ENCODE measurements at places on chromosomes 11 and 22. TPM values are rescaled to one million over a fixed set of nuclear protein-coding genes. Genes with fewer than 3 reads are reported as not detected.
A peak's percentile ranks its signal among the peaks of the same experiment; 100 is the strongest.

Gene CRYBA4
- not detected for total RNA-seq

Gene SMDT1
- total RNA-seq: 14.8 TPM

Gene GGA1
- total RNA-seq: 41.5 TPM

Gene RAG1
- 1.3 TPM for total RNA-seq

Gene IGSF9B
- under 0.01 TPM for total RNA-seq

Gene APOL4
- total RNA-seq: under 0.01 TPM

Gene NADSYN1
- 91.3 TPM for total RNA-seq

GRCh38 chr11:102573851-102574250, 43.3 kb upstream of the MMP7 start:
- DNase-seq: no peak

DNA sequence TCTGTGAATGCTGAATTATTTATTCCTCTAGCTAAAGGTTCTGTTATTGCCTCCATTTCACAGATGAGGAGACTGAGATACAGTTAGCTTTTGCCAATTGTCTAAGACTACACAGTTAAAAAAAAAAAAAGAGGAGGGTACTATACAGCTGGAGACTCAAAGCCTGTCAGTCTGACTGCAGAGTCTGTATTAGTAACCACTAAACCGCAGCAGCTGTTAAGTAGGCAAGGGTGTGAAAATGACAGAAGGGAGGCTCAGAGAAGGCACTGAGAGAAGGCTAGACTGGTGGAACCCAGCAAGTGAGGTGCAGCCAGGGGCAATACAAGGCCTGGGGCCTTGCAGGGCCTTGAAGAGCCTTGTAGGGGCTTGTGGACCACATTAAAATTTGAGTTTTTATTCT, 181.2 kb downstream of the CSNK2A3 start:
- no peak for DNase-seq

- DNase-seq: peak; percentile 44
Observed at GRCh38 chr11:32210556-32210955, 119.7 kb downstream of the RCN1 start.

GRCh38 chr11:134845474-134846327, 433.7 kb upstream of the B3GAT1 start:
- DNase-seq: no peak

- peak; percentile 58 for DNase-seq
Observed at GRCh38 chr22:37043828-37044538, 7.6 kb upstream of the KCTD17 start.

- DNase-seq: no peak
Observed at GRCh38 chr11:66183494-66184048, 84.9 kb upstream of the RAB1B start.

- no peak for DNase-seq
Observed at GRCh38 chr11:71538666-71538990, 803 bp downstream of the KRTAP5-8 start.

- DNase-seq: no peak
Observed at GRCh38 chr22:42721045-42721434, 370 bp upstream of the A4GALT start.

DNA sequence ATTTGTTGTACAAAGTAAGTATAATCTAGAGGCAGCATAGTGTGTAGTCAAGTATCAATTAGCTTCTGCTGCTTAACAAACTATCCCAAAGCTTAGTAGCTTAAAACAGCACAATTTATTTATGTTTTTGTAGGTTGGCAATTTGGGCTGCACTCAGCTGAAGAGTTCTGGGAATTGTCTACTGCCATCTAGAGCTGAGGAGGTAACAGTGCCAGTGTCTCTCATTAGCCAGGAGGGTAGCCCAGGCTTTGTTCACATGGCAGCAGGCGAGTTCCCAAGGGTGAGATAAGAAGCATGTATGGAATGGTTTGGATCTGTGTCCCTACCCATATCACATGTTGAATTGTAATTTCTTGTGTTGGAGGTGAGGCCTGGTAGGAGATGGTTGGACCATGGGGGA, 45.8 kb upstream of the SLN start:
- DNase-seq: no peak

- DNase-seq: no peak
Observed at GRCh38 chr11:72225411-72225951, 914 bp downstream of the INPPL1 start.

- DNase-seq: no peak
Observed at GRCh38 chr22:23837496-23837859, 1.3 kb downstream of the DERL3 start.

DNA sequence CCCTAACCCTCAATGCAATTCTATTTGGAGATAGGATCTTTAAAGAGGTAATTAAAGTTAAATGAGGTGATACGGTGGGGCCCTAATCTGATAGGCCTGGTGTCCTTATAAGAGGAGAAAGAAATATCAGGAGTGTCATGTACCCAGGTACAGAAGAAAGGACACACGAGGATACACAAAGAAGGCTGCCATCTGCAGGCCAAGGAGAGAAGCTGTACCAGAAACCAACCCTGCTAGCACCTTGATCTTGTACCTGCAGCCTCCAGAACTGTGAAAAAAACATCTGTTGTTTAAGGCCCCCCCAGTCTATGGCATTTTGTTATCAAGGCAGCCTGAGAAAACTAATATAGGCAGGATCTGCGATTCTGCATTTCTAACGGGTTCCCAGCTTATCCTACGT, 44.2 kb downstream of the FBXO7 start:
- no peak for DNase-seq

DNA sequence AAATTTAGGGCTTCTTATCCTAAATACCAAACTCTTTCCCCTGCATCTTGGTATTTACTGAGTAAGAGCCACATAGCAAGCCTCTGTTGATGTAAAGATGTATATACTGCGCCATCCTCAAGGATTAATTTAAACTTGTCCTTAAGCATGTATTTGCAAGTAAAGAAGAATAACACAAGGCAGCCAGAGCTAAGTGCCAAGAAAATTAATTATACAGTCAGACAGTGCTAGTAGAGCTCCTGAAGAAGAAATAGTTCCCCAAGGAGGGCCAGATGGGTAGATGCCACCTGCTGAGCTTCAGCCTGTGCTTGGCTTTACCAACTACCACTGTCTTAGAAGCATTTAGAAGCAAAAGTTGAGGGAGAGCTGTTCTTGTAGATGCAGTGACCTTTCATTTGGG, 470.0 kb downstream of the BUD13 start:
- no peak for DNase-seq

- DNase-seq: no peak
Observed at GRCh38 chr22:23260645-23261581, 80.6 kb downstream of the BCR start.

- peak; percentile 11 for DNase-seq
Observed at GRCh38 chr22:20111045-20111688, 4.7 kb upstream of the RANBP1 start.

GRCh38 chr11:87315229-87315628, 277.5 kb downstream of the TMEM135 start:
- no peak for DNase-seq

DNA sequence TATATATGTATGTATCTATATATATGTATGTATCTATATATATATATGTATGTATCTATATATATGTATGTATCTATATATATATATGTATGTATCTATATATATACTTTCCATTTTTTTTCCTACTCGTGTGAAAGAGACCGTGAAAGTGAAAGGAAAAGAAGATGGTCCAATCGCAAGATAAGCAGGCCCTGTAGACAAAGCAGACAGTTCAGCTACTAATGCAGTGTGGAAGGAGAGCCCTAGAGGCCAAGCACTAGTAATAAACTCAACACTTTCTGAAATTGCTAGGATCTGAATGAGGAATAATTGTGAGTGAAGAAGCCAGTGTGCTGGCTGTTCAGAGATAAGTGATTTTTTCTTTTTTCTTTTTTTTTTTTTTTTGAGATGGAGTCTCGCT, 47.2 kb downstream of the MCHR1 start:
- DNase-seq: no peak

DNA sequence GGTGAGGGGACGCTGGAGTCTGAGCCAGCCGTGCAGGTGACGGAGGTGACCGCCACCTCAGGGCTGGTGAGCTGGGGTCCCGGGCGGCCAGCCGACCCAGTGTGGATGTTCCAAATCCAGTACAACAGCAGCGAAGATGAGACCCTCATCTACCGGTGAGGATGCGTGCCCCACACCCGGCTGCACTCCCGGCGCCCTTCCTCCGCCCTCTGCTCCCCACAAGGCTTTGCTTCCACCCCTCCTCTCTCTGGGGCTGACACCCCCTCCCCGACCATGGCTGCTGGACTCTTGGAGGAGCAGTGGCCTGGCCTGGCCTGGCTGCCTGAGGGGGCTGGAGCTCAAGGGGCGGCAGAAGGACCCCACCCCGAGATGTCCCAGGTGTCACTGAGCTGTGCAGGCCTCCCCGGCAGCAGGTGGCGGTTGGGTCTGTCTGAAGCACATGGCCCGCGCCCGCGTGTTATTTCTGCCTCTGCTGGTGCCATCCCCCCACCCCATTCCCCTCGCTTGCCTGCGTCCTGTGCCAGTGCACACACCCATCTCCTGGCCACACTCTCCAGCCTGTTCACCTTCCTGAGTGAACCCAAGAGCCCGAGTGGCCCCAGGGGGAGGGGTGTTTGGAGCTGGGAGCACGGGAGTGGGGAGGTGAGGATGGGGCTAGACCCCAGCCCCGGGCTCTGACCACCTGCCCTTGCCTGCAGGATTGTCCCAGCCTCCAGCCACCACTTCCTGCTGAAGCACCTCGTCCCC, 2.2 kb downstream of the LRFN4 start:
- no peak for DNase-seq

GRCh38 chr11:83656796-83657330, 370.7 kb upstream of the CCDC90B start:
- DNase-seq: no peak

- no peak for DNase-seq
Observed at GRCh38 chr22:45235851-45236342, 4.8 kb downstream of the KIAA0930 start.

DNA sequence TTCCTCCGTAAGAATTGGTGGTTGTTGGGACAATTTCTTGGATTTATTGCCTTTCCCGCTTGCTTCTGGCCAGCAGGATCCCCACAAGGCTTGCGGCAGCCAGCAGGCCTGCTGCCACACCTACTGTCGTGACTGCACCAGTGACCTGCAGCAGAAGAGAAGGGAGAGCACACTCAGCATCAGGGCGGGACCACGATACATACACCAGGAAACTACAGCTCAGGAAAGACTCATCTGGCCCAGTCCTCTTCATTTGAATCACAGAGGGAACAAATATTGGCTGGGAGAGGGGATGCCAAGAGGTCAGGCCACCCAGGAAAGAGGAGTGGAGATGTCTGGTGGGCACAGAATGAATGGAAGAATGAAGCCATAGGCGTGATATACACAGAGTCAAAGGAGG, 10.3 kb downstream of the PLAAT2 start:
- DNase-seq: no peak

GRCh38 chr11:67349928-67350465, 3.3 kb downstream of the POLD4 start:
- no peak for DNase-seq

DNA sequence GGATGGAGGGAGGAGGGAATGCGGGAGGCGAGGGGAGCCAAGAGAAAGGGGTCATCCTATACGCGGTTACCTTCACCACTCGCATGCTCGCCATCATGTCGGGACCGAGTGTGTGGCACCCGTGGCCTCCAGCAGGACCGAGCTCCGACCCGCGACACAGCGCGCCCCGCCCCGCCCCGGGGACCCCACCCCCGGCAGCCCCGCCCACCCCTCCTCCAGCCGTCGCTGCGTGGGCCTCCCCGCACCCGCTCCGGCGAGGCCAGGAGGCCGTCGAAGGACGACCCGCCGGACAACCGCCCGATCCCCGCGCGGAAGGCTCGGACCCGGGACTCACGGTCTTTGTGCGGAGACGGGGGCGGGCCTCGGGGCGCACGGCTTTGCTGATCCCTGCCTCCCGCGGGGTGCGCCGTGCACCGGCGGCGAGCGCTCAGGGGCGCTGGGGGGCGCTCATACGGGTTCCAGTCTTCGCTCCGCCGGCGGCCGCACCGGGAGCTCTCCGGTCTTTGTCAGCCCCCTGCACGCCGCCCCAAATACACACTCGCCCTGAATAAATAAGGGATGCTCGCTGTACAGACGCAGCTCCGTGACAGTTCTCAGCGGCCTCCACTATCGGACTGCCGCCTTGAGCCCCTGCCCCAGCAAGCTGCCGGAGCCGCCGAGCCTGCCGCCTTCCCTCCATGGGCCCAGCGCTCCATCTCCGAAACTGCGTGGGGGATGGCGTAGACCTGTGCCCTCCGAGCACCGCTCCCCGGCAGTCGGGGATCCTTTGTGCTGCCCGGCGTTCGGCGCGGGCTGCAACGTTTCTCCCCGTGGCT, at the start of gene UBE2L6:
Gene UBE2L6 (minus strand): TSS at position 158 of the 815 bp plus-strand sequence. CDS start 61 bp downstream, at position 97.
- no peak for DNase-seq

GRCh38 chr11:121099885-121100284, 1.2 kb upstream of the TECTA start:
- peak; percentile 19 for DNase-seq

DNA sequence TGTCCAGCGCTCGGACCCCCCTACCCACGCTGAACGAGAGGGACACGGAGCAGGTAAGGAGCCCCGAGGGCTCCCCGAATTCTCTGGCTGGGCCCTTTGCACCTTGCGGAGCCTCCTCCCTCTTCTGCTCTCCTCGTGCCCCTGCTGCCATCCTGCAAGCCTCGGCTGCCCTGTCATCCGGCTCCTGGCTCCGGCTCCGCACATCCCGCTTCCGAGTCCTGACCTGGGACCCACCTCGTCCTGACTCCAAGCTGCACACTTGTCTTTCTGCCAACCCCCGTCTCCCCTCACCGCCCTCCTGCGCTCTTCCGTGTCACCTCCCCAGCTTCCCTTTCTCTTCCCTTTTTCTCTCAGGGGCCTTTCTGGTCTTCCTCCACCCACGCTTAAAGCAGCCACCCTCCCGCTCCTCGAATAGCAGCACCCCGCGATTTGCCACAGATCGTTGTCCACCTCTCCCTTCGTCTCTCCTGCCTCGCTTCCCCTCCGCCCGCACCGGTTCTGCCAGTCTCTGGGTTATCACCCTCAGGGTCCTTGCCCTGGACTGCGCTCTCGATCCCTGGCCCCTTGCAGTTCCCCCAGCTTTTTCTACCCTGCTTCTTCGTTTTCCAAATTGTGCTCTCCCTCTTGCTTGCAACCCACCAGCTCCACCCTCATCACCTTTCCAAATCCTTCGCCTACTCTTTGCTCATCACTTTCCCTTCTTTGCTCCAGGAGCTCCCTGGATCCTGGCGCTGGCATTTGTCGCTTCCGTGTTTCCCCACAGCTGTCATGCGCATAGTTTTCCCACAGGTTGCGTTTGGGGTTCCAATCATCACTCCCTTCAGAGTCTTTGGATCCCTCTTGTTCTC, 822 bp downstream of the MARK2 start:
- DNase-seq: no peak

- DNase-seq: no peak
Observed at GRCh38 chr22:42871146-42872050, 14.3 kb upstream of the ARFGAP3 start.

DNA sequence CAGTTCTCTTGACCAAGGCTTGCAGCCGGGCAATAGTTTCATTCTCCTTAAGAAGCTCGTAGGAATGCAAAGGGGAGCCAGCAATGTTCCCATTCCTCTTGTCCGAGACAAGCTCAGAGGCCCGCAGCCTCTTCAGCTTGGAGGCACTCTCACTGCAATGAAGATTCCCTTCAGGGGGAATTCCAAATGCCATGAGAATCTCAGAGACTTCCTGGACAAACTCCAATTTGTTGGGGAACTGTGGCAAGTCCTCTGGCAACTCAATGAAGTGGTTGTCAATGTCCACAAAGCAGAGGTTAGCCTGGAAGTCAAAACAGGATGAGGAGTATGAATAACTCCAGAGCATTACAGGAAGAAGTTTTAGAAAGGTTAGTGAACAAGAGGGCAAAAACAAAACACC, 84.4 kb downstream of the DENND5A start:
- DNase-seq: no peak

GRCh38 chr22:40056559-40056958, 61.8 kb downstream of the FAM83F start:
- DNase-seq: no peak
